ENCODE measurements at places on chromosomes 7 and 10.

DNA sequence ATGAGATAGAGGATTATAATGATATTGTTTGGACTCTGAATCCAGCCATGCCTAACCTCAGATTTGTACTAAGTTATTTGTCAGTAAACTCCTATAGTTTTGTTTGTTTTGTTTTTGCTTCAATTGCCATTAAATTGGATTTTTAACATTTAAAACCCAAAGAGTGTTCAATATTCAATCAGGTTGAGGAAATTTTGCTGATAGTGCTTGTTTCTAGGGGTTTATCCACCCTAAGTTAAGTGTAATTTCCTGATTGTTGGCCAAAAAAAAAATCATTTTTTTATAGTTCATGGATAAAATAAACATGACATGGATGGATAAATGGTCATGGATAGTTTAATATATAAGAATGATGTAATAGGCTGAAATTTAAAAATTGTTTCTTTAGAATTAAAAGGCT, 11.4 kb upstream of the BET1 start:
- no peak for DNase-seq

GRCh38 chr7:145183069-145183468, 347.2 kb upstream of the TPK1 start:
- no peak for DNase-seq

DNA sequence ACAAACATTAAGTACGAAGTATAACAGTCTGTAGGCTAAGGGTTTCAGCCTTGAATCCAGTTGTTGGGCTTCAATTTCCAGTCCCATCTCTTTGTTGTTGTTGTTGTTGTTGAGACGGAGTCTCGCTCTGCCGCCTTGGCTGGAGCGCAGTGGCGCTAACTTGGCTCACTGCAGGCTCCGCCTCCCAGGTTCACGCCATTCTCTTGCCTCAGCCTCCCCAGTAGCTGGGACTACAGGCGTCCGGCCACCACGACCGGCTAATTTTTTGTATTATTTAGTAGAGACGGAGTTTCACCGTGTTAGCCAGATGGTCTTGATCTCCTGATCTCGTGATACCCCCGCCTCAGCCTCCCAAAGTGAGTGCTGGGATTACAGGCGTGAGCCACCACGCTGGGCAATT, 464.9 kb downstream of the ANKRD7 start:
- DNase-seq: no peak

- no peak for DNase-seq
These were observed 53.8 kb upstream of the AGK start for GRCh38 chr7:141497391-141497790.

DNA sequence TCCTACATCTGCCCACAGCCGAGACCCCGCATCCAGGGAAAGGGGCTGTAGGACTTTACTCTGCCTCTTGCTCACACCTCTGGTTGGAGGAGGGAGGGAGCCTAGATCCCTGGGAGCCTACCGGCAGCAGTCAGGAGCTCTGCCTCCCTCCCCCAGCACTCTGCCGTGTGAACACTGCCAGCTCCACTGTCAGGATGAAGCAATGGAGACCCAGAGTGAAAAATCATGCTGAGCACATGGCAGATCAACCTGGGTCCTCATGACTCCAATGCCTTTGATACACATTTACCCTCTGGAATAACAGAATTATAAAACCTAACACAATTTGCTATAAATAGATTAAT, 477.7 kb downstream of the TNS3 start:
- DNase-seq: no peak

DNA sequence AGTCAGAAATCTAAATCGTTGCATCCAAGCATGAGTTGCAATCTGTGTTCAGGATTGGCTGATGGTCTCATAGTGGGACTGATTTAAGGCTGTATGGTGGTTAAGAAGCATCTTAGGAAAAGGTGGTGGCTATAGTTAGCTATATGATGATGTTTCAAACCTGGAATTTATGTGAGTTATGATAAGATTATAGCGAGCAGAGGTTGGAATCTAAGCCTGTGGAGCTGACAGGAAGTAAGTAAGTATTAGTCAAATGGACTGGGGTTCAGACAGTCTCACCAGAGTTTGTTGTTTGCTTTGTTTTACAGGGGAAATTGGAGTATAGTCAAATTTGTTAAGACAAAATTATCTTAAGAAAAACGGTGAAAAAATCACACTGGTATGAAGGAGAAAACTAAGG, 56.7 kb downstream of the ANKRD7 start:
- peak; percentile 41 for DNase-seq

DNA sequence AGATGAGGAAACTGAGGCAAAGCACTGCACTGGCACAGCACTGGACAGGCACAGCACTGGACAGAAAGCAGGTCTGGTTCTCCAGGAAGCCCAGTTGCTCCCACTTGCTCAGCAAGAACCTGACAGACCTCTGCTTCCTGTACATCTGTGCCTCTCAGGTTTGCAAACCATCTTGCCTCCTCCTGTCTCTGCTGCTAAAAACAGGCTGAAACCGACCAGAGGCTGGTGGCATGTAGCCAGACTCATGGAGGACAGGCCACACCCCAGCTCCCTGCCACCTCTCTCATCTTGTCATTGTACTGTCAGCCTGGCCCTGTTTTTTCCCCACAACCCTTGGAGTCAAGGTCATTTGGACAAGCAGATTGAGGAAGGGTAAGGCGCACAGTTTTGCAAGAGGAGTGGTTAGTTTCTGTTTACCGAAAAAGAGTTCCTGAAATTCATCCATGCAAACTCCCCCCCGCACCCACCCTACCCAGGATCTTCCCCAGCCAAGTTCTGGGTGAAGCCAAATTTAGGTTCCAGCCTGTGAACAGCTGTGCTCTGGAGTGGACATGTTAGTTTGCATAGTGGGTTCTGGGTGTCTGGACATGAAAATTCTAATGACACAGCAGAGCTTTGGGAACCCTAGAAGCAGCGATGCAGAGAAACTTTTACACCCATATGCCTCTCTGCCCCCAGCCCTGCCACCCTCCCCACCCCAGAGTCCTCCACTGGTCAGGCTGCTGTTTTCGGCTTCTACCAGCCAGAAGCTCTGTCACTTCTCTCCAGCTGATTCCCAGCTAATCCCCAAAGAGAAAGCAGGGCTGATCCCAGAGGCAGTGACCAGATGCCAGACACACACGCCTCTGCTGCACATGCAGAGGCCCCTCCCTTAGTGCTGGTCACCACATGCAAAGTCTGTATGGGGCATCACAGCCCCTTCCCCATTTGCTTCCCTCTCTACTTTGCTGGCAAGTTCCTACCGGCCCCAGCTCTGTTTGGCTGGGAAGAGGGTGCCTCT, 8.5 kb upstream of the C10orf105 start:
- no peak for DNase-seq

DNA sequence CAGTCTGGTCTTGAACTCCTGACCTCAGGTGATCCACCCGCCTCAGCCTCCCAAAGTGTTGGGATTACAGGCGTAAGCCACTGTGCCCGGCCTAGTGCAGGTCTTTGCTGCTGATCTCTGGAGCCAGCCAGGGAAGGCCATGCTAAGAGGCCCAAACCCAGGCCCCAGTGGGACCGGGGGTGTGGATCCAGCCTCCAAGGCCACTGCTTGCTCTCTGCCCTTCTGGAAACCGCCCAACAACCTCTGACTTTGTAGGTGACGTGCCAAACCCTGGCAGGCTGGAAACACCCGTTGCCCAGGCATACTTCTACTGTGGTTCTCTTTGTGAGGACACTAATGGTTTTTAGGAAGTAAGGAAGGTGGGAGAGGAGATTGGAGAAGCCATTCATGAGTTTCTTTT, 83.5 kb upstream of the GNA12 start:
- DNase-seq: no peak

DNA sequence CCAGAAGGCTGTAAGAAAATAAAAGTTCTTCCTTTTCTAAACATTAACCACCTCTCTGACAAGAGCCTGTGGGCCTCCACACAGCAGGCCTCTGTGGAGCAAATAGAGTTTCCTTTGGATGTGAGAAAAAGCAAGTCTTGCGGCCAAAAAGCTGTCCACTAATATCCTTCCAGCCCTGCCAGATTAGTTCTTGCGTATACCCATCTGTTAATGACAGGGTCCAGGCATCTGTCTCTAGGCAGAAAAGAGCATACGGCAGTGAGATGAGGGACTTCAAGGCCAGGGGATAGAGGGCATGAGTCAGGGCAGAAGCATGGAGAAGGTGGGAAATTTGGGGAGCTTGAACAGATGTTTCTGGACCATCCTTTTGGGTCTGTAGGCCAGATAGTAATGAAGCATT, 164.9 kb downstream of the NSUN6 start:
- DNase-seq: no peak

All from brain microvascular endothelial cell (primary cell).